ENCODE measurements at places on chromosomes 12 and 14. TPM values are rescaled to one million over a fixed set of nuclear protein-coding genes. Genes with fewer than 3 reads are reported as not detected.

- H3K36me3 ChIP-seq: no peaks in the 10 kb centered on the region
- no peak overlapping the region for H3K27ac ChIP-seq
- no peak for DNase-seq
- no peak overlapping the region for H3K4me3 ChIP-seq
- peaks cover 84% of the 10 kb centered on the region for H3K4me1 ChIP-seq
Observed at GRCh38 chr12:795305-795704, 42.9 kb downstream of the WNK1 start.

The FLVCR2 gene
- total RNA-seq: 3.2 TPM

DNA sequence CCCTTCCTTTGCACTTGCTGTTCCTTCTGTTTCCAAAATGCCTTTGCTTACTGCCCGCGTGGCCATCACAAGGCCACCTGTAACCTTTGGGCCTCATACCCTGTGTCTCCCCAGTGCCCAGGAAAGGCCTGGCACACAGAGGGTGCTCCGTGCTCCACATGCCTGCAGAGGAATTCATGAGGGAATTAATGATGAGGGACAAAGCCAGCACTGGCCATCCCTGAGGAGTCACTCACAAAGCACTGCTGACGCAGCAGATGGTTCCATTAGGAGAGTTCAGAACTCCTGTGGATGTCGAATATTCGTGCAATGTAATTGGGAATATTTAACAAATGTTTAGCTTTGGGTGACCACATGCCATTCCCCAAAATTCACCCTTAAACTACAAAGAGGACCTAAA lies 49.6 kb upstream of the PRMT8 start:
- no peak overlapping the region for H3K27ac ChIP-seq
- no peaks in the 10 kb centered on the region for H3K4me1 ChIP-seq
- H3K36me3 ChIP-seq: no peaks in the 10 kb centered on the region
- peaks cover 22% of the 10 kb centered on the region for H3K27me3 ChIP-seq
- DNase-seq: no peak

GRCh38 chr12:115227137-115227615 lies 543.2 kb upstream of the TBX3 start:
- no peak overlapping the region for H3K27ac ChIP-seq
- no peaks in the 10 kb centered on the region for H3K36me3 ChIP-seq
- H3K4me3 ChIP-seq: no peak overlapping the region
- H3K27me3 ChIP-seq: peaks cover 25% of the 10 kb centered on the region

GRCh38 chr12:68240079-68240478 lies 13.3 kb downstream of the IL22 start:
- H3K36me3 ChIP-seq: no peaks in the 10 kb centered on the region
- H3K4me3 ChIP-seq: no peak overlapping the region
- peaks cover 36% of the 10 kb centered on the region for H3K4me1 ChIP-seq
- no peak for DNase-seq
- no peak overlapping the region for H3K27ac ChIP-seq
- H3K27me3 ChIP-seq: no peaks in the 10 kb centered on the region

- peaks cover 30% of the 10 kb centered on the region for H3K36me3 ChIP-seq
- H3K27ac ChIP-seq: no peak overlapping the region
- H3K4me3 ChIP-seq: no peak overlapping the region
- H3K4me1 ChIP-seq: peaks cover 16% of the 10 kb centered on the region
- DNase-seq: no peak
- H3K27me3 ChIP-seq: no peaks in the 10 kb centered on the region
Observed at GRCh38 chr14:77543637-77544334, 45.2 kb upstream of the ISM2 start.

GRCh38 chr12:130164216-130164542 lies 1.9 kb downstream of the FZD10 start:
- H3K27ac ChIP-seq: no peak overlapping the region

- no peak overlapping the region for H3K4me3 ChIP-seq
- no peak for DNase-seq
- no peaks in the 10 kb centered on the region for H3K4me1 ChIP-seq
- no peaks in the 10 kb centered on the region for H3K27me3 ChIP-seq
- H3K36me3 ChIP-seq: peaks cover 75% of the 10 kb centered on the region
Observed at GRCh38 chr12:132813443-132813842, 15.2 kb downstream of the GOLGA3 start.

DNA sequence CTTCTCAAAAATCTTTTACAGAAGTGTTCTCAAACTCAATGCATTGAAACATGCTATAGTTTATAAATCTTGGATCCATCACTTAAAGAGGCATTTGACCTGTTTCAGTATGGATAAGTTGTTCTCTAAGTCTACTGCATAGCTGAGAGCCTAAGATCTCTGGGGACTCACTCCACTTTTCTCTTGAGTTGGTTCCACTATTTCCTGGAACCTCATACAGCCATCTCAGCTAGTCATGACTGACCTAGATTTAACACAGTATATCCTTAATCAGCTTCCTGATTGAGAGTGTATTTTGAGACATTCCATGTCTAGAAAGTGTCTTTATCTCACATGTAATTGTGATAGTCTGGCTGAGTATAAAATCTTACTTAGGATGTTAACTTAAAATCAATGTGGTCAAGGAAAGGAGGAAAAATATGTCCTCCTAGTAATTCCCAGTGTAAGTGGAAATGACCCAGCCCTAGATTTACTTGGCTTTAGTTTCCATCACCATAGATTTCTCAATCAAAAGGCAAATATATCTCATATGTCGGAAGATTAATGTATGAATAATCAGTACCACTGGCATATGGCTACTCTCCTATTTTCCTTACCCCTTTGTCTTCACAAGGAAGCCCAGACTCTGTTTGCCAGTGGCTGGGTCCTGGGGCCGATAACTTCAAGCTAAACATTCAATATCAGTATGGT lies 61.9 kb downstream of the KICS2 start:
- no peaks in the 10 kb centered on the region for H3K4me1 ChIP-seq
- DNase-seq: no peak
- no peak overlapping the region for H3K4me3 ChIP-seq
- H3K36me3 ChIP-seq: no peaks in the 10 kb centered on the region

DNA sequence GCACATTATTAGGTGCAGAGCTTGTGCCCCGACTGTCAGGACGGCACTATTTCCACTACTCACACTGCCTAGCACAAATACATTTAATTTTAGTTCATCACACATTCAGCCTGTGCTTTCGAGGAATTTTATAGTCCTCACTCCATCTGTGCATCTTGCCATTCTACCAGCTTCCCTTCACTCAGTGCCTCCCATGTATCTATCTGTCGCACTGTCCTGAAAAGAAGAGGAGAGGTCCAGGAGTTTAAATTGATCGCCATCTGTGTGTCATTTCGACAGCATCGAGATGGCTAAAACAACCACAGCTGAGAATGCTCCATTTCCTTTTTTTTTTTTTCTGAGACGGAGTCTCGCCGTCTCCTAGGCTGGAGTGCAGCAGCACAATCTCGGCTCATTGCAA lies 97.6 kb upstream of the FOXN3 start:
- H3K4me1 ChIP-seq: no peaks in the 10 kb centered on the region
- H3K36me3 ChIP-seq: peaks cover 3% of the 10 kb centered on the region
- no peaks in the 10 kb centered on the region for H3K27me3 ChIP-seq
- no peak overlapping the region for H3K27ac ChIP-seq
- DNase-seq: no peak
- H3K4me3 ChIP-seq: no peak overlapping the region

DNA sequence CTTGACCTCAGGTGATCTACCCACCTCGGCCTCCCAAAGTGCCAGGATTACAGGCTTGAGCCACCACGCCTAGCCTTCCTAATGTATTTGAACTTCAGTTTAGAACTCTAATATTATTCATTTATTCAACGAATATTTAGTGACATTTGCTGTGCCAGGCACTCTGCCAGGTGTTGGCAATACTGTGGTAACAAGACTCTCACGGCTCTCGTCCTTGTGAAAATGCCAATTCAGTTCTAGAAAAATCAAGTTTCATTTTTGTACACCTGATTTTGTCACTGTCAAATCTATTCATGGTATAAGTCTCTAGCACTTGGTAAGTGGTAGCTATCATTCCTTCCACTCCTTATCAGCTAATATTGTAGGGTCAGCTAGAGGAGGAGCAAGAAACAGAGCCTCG lies 6.3 kb upstream of the PWP1 start:
- no peak overlapping the region for H3K27ac ChIP-seq
- no peak for DNase-seq
- H3K36me3 ChIP-seq: no peaks in the 10 kb centered on the region
- H3K4me1 ChIP-seq: no peaks in the 10 kb centered on the region
- no peak overlapping the region for H3K4me3 ChIP-seq

GRCh38 chr12:87953256-87953860 lies 75.8 kb downstream of the C12orf50 start:
- H3K36me3 ChIP-seq: no peaks in the 10 kb centered on the region
- no peaks in the 10 kb centered on the region for H3K4me1 ChIP-seq
- H3K27ac ChIP-seq: no peak overlapping the region
- no peaks in the 10 kb centered on the region for H3K27me3 ChIP-seq
- DNase-seq: no peak
- no peak overlapping the region for H3K4me3 ChIP-seq

The UNC79 gene
- total RNA-seq: 0.25 TPM

DNA sequence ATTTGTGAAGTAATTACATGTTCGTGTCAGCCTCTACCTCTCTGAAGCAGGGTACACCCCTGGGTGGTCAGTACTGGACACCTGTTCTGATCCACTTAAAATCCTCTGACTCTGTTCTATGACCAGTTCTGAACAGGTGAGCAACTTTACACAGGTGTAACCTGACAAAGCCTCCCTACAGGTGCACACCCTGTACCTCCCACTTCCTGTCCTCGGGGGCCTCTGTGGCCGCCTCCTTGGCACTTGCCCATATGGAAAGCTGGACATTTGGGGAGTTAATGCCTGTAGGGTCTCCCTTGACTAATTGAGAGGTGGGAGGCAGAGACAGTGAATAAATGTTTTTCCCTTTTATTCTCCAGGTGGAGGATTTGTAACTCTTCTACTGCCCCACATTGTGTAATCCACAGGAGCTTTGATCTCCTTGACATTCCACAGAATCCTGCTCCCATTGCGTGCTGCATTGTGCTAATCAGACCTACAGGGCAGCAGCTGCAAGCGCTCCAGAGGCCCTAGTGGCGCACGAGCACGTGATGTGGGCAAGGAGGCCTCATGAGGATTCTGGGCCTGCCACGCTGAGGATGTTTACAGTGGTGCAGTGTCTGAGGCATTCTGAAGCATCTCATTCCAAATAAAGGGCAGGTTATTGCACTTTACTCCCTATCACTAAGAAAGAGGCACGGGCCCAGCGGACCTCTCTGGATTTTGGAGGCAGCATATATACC lies 45.8 kb upstream of the BATF start:
- H3K4me3 ChIP-seq: no peak overlapping the region
- no peak overlapping the region for H3K27ac ChIP-seq
- no peaks in the 10 kb centered on the region for H3K27me3 ChIP-seq
- DNase-seq: no peak

- H3K36me3 ChIP-seq: no peaks in the 10 kb centered on the region
- H3K4me1 ChIP-seq: no peaks in the 10 kb centered on the region
- H3K27ac ChIP-seq: no peak overlapping the region
- no peak for DNase-seq
Observed at GRCh38 chr12:89918172-89918846, 209.7 kb upstream of the ATP2B1 start.

GRCh38 chr12:3313066-3313465 lies 177.9 kb upstream of the PRMT8 start:
- no peak for DNase-seq
- peaks cover 42% of the 10 kb centered on the region for H3K4me1 ChIP-seq
- no peak overlapping the region for H3K27ac ChIP-seq

The PLA2G1B gene
- total RNA-seq: not detected

The ZNF705A gene
- not detected for total RNA-seq

The CCDC196 gene
- total RNA-seq: not detected

DNA sequence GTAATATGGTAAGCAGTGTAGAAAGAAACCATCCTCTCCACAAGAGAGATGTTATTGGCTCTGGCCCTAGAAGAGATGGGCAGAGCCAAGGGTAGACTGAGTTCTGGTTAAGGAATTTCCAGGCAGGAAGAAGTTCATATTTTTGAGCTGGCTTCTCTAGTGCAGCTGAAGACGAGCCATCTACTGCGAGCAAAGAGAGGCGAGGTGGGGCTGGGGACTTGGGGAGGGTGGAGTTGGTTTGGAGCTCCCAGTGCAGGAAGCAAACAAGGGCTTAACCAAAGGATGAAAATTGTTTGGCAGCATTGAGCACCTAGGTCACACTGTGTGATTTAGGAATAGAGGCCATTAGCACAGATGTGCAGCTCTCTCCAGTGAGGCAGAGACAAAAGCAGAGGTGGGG lies 239.6 kb downstream of the ZFP36L1 start:
- H3K36me3 ChIP-seq: no peaks in the 10 kb centered on the region
- no peaks in the 10 kb centered on the region for H3K27me3 ChIP-seq
- peak; percentile 45 for DNase-seq
- H3K27ac ChIP-seq: peak overlapping the region; percentile 75
- peaks cover 71% of the 10 kb centered on the region for H3K4me1 ChIP-seq

GRCh38 chr12:106275458-106275857 lies 27.1 kb upstream of the TCP11L2 start:
- H3K4me1 ChIP-seq: peaks cover 2% of the 10 kb centered on the region
- no peak for DNase-seq
- H3K4me3 ChIP-seq: no peak overlapping the region

DNA sequence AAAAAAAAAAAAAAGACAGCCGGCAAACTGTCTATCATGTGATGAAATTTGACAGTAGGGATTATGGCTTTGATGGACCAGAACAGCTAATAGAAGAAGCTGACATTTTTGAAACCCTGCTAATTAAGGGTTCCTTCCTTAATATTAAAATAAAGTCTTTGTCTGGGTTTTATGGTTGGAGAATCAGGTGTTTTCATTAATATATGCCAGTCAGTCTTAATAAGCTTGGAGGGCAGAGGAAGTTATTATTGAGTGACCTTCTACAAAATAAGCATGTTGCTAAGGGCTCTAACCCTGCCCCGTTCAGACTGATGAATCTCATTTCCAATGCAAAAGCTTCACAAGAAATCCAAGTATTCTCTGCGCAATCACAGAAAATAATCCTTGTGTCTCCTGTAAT lies 289.8 kb downstream of the EGLN3 start:
- no peak overlapping the region for H3K4me3 ChIP-seq
- H3K27me3 ChIP-seq: no peaks in the 10 kb centered on the region
- DNase-seq: no peak
- H3K4me1 ChIP-seq: no peaks in the 10 kb centered on the region
- H3K27ac ChIP-seq: no peak overlapping the region
- no peaks in the 10 kb centered on the region for H3K36me3 ChIP-seq

The RAD52 gene
- 9.3 TPM for total RNA-seq

- DNase-seq: no peak
- no peaks in the 10 kb centered on the region for H3K4me1 ChIP-seq
- no peaks in the 10 kb centered on the region for H3K36me3 ChIP-seq
- H3K27ac ChIP-seq: no peak overlapping the region
Observed at GRCh38 chr12:54197431-54197909, 8.7 kb upstream of the SMUG1 start.

The RAD9B gene
- total RNA-seq: 0.63 TPM

The CMKLR1 gene
- 5.7 TPM for total RNA-seq

The GCN1 gene
- 36.0 TPM for total RNA-seq

DNA sequence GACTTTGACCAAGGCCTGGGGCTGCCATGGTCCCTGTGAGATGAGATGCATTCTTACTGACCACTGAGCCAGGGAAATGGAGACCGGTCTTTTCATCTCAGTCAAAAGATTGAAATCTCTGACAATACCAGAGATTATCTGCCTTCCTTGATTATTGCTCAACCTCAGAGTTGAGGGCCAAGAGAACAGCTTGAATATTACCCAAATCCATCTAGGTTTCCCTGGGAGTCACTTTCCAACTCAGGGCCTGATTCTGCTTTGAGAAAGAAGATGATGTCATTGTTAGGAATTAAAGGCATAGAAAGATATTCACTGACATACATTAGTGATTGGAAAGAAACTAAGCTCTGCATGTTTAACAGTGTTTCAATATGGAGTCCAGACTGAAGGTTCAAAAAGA lies 515.9 kb upstream of the TBX3 start:
- no peaks in the 10 kb centered on the region for H3K4me1 ChIP-seq
- H3K4me3 ChIP-seq: no peak overlapping the region
- H3K27ac ChIP-seq: no peak overlapping the region
- no peak for DNase-seq
- no peaks in the 10 kb centered on the region for H3K27me3 ChIP-seq

All from left ventricle myocardium inferior (tissue), 1 donor.